ENCODE measurements at places on chromosomes 6 and 20.

DNA sequence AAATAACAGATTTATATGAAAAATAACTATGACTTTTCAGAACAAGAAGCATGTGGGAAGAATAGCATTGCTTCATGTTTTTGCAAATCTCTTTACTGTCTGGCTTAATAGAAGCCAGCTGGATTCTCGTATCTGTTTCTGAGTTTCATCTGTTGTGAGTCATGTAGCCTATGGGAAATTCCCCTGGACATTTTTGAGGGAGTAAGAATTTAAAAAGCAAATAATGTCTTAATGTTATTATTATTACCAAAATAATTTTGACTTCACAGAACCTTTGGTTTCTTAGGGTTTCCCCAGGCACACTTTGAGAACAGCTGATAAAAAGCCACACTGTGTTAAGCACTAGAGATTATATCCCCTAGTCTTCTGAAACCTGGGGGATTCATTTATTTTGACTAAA lies 75.8 kb downstream of the SYCP2L start:
- no peak for DNase-seq

- DNase-seq, result no peak
These were observed 481.6 kb downstream of the PRKN start for GRCh38 chr6:162245830-162246420.

- no peak for DNase-seq
These were observed 3.4 kb upstream of the NSFL1C start for GRCh38 chr20:1469925-1470571.

- no peak for DNase-seq
These were observed 3.1 kb downstream of the BMP6 start for GRCh38 chr6:7728855-7729590.

- no peak for DNase-seq
These were observed 50.0 kb downstream of the SRC start for GRCh38 chr20:37395921-37396415.

DNA sequence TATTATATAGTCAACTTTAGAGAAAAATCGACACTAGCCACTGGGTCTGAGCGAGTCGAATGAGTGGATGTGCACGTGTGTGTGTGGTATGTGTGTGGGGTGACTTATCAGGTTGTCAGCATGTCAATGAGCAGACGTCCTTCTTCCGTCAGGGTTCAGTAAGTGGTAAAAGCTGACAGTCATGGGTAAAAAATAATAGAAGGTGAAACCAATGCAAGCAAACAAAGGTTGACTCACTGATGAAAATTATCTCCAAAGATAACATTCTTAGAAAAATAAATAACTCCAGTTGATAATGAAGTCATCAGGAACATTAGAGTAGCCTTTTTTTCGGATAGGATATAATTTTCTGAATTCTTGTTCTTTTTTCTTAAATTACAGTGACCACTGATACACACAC lies 243.8 kb upstream of the FOXQ1 start:
- no peak for DNase-seq

DNA sequence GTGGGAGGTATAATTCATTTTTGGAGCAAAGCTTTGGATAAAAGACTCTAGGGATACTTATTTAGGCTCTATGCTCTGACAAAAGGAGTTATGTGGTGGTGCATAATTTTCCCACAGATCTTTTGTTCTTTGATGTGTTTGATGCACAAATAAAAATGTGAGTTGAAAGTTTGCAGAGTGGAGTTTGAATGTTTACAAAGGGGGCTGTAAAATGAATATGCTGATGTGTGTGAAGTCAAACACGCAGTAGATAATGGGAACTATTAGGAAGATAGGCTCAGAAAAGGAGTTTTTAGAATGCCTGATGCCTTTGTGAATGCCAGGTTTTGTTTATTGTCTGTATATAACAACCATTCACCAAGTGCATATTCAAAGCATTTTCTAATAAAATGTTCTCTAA lies 545.0 kb upstream of the EPHA7 start:
- no peak for DNase-seq

GRCh38 chr6:12249541-12250382 lies 40.4 kb upstream of the EDN1 start:
- DNase-seq, result no peak

- DNase-seq, result no peak
These were observed 11.6 kb upstream of the MOXD1 start for GRCh38 chr6:132412656-132413498.

DNA sequence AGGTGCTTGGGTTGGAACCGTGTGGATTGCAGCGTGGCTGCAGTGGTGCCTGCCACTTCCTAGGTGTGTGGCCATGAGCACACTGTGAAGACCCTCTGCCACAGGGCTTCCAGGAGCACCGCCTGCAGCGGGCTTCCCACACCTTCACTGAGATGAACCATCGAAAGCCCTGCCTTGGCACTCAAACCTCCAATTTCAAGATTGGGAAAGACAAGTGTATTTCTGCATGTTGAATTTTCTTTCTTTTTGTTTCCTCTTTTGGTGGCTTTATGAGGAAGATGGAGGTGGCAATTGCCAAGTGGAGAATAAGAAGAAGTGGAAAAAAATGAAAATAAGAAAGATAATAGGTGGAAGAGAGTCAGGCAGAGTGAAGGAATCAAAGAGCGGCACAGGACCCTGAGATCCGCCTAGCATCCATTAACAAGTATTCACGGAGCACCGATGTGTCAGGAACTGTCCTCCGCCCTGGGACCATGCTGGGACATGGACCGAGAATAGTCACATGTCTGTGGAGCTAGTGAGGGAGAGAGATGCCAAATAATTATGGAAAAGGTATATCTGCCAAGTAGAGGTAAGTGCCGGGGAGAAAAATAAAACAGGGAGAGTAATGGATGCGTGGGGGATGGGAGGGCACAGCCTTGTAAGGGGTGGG lies 159.9 kb downstream of the BCAS1 start:
- DNase-seq, result no peak

- no peak for DNase-seq
These were observed 172.5 kb upstream of the JARID2 start for GRCh38 chr6:15073344-15073789.

DNA sequence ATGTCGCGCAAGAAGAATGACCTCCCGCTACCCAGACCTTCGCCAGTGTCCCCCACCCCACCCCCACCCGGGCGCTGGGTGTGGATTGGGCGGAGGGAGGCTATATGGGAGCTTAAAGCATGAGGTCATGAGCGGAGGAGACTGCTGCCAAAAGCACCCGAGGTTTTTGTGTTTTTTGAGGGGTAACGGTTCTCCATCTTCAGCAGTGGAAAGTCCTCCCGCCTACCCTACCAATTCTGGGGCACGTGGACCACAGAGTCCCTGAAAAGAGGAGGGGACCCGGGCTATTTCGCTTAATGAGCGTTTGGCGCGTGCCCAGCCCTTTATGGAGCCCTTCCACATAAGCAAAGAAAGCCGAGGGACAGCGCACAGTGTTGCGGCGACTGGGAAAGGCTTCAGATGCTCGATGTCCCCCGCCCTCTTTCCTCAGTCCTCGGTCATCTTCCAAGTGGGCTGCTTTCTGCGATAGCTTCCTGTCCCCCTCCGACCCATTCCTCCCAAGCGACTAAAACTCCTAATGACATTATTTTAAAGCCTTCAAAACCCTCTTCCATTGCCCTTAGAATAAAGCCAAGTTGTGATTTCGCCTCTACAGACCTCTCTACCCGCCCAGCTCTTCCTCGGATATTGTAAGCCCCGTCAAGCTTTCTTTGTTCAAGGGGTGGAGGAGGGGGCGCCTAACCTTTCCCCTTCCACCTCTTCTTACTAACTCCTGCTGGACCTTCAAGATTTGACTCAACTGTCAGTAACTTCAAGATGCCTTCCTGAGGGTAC lies 2.1 kb upstream of the TRERF1 start:
- no peak for DNase-seq

- no peak for DNase-seq
These were observed 79.5 kb downstream of the PTPRA start for GRCh38 chr20:2952766-2953165.

DNA sequence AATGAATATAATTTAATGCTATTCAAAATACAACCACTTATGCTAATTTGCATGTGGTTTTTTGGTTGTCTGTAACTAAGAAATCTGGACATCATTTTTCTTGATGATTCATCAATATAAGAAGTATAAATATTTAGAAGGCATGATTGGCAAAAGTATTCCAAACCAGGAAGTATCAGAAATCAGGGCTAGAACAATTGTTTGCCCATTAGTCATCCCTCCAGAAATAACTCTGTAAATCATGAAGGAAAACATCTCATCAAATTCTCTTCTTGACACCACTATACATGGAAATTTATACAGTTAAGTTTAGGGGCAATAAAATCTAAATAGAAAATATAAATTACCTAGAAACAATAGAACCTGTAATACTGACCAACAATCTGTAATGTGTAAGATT lies 554.7 kb upstream of the HS3ST5 start:
- DNase-seq, result no peak

DNA sequence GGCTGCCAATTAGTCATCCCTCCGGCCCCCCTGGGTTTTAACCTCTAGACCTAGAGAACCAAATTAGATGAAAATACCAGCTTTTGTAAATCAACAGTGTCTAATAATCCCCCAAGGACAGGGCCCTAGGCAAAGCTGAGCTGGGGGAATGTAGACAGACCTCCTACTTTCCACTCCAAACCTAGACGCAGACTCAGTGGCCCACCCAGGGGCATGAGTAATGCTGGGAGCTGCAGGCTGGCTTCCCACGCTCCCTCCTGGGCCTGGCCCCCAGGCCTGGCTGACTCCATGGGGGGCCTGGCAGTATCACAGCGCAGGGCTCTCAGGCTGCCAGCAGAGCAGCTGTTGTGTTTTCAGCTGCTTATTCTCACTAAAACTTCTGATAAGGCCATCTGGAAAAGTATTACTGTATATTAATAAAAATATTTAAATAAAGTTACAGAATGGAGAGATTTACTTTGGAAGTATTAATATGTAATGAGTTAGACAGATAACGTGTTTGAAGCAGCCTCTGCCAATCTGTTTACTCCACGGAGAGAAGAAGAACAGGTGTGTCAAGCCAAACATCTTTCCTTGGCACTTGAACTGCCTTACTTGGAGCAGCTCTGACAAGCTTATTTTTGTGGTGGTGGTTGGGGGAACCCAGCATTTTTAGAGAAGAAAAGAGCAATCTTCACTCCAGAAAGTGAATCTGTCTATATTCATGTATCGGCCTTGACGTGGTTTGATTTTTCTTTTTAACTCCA lies 144.0 kb upstream of the AGPAT4 start:
- no peak for DNase-seq

DNA sequence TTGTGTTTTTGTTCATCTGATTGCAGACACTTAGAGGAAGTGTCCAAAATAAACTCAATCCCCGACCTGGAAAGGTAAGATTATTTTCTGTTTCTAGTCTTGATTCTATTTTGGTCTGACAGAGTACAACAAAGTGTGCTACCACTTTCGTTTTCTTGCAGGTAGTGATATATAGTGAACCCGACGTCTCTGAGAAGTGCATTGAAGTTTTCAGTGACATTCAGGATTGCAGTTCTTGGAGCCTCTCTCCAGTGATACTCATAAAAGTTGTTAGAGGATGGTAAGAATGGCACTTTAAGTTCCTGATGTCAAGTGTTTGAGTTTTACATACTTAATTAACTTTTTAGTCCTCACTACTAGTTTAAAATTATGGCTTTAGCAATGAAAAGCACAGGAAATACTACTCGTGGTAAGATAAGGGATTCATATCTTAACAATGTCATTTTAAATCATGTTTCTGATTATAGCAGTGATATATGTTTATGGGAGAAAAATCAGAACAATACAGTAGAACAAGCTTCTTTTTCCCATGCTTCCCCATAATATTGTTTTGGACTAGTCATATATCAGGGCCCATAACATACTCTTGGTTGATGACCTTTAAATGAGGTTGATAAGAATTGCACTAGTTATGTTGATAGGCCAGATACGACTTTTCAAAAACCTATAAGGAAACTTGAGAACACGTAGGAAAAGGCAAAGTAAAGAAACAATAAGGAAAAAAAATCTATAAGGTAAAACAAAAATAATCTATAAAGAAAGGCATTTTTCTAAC lies 104.0 kb downstream of the RTN4IP1 start:
- DNase-seq, result no peak

DNA sequence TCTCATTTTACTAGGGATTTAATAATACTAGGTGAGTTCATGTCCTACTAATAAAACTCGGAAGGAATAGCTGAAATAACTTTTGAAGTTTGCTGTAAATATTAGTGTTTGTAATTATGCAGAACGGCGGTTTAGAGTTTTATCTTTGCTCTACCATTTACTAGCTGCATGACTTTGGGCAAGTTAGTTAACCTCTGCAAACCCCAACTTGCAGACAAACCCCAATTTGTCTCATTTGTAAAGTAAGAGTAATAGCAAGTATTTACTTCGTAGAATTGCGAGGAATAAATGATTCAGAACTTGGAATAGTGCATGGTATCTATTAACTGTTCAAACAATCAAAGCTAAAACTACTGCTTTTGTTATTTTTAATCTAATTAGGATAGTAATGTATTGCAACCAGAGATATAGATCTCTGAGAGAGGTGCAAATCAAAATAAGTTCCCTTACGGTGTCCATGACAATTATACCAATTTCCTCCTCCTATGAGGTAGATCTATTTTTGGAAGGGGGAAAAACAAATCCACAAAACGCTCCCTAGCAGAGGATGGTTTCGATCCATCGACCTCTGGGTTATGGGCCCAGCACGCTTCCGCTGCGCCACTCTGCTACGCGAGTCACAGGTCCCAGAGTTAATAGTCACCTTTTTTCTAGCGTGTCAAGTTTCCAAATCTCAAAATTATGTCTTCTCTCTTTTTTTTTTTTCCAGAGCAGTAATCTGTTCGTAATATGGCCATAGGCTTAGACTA lies 35.1 kb upstream of the BTN3A2 start:
- peak; percentile 25 for DNase-seq

GRCh38 chr6:88641178-88641903 lies 322.1 kb downstream of the RNGTT start:
- DNase-seq, result no peak

- no peak for DNase-seq
These were observed 103.1 kb upstream of the SPACA1 start for GRCh38 chr6:87944541-87944954.

GRCh38 chr6:47247227-47247797 lies 62.4 kb downstream of the TNFRSF21 start:
- DNase-seq, result no peak

GRCh38 chr20:41984031-41984430 lies 365.9 kb upstream of the CHD6 start:
- DNase-seq, result no peak

DNA sequence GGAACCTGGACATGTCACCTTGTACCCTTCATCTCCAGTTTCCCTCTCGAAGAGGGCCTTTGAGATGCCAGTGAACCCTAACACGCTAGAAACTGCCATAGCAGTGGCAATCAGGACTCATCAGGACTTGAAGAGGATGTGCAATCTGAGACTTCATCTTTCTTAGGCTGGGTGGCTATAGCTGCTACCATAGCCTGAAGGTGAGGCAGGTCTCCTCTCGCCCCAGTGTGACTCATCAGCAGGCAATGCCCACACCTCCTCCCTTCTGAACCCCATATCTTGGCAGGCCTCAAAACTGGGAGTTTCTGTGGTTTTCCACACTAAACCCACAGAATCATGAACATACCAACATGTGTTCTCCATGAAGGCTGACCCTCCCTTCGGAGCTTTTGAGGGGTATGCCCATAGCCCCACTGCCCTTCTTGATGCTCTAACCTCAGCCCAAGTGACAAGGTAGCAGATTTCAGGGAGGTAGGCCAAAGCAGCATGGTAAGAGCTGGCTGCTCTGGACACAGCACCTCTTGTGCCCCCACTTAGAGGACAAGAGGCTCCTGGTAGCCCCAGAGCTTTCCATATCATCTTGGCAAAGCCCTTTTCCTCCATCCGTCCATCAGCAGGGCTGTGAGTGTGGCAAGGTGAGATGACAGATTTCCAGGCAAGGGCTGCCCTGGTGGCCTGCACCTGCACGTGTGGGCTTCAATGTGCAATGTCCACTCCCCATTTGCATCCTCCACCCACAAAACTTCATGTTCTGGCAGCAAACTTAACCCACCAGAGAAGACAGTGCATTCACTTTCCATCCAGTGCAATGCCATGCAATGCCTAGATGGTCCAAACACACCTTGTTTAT lies 2.6 kb downstream of the BLCAP start:
- DNase-seq, result no peak

All from T-helper 2 cell (primary cell).